ENCODE measurements at places on chromosomes 5 and 9.

DNA sequence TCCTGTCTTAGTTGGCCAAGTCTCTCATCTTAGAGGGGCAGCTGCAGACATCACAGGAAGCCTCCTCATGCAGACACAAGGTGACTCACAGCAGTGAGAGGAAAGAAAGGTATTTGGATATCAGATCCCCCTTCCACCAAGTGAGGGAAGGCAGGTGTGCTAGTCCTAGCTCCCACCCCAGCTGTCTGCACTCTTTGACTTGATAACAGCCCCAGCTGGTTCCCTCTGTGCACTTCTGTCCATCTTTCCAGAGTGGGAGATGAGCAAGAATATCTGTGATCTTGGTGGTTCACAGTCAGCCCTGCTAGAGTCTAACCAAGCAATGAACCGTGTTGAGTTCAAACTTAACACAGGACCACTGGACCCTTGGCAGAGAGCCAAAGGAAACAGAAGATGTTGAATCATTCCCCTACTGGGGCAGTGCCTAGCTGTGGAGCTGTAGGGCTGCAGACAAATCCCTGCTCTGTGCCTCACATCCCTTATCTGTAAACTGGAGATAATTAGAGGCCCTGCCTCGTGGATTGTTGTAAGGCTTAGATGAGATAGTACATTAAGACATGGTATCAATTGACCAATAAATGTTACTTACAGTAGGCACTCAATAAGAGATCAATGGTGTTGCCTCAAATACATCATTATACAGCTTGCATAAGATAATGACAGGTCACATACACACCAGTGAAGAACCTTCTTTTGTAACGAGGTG, 39.1 kb downstream of the SH3RF2 start:
- no peak for DNase-seq

- no peak for DNase-seq
These were observed 632.6 kb upstream of the WWC1 start for GRCh38 chr5:167658889-167659288.

DNA sequence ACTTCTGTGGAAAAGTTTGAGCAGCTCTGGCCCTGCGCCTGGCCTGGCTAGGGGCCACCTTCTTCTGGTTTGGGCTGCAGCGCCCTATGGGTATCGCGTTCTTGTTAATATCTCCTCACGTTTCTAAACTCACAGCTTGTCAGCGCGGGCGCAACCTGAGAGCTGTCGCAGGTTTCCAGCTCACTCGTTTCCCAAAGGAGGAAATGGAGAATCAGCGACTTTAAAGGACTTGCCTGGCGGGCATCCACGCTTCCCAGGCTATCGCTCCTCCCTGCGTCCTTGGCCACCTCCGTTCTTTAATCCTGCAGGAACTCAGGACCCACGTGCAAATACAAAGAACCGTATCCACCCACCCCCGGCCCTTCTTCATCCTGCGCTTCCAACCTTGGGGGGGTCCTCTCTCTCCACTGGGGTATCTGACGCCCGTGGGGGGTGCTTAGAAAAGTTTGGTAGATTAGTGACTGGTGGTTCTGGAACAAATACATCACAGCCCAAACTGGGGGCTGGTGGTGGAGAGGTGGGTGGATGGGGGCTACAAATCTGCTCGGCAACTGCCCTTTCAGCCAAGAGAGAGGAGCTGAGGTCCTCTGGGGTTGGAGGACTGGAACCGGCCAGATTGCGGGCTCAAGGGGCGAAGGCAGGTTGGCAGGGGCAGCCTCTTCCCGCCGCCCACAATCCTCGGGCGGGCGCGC, 578 bp upstream of the PSAT1 start:
- DNase-seq = no peak

- DNase-seq = no peak
These were observed 41.0 kb upstream of the FCN2 start for GRCh38 chr9:134839455-134840125.

DNA sequence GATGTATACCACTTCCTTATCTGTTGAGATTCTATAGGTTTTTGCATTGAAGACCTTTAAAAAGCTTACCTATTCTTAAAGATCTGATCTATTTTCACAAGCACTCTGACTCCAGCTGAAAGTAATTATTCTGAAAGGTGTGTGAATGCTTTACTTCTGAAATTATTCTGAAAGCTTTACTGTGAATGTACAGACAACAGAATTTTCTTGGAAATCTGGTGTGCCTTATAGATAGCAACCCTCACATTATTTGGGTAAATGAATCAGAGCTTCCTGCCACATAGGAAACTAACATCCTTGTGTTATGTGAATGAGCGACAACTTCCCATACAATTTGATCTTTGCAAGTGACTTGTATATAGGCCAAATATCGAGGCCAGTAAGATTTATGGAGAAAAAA, 6.5 kb downstream of the CDO1 start:
- no peak for DNase-seq

All from activated T-helper 1 cell treated with anti-CD3 and anti-CD28 coated beads, Interleukin-12 subunit alpha, Interleukin-12 subunit beta, Interleukin-2, Interleukin-4 antibody, amounts not matched to agents 30 ng/mL and 10 ng/mL and 1 ng/mL, durations not matched to agents 14 hours and 24 hours and 36 hours (primary cell).